Adrenal gland (tissue), 19 donors: ENCODE measurements at places on chromosomes 4 and X.

GRCh38 chr4:30865691-30866090, 145.5 kb downstream of the PCDH7 start:
- DNase-seq = no peak

DNA sequence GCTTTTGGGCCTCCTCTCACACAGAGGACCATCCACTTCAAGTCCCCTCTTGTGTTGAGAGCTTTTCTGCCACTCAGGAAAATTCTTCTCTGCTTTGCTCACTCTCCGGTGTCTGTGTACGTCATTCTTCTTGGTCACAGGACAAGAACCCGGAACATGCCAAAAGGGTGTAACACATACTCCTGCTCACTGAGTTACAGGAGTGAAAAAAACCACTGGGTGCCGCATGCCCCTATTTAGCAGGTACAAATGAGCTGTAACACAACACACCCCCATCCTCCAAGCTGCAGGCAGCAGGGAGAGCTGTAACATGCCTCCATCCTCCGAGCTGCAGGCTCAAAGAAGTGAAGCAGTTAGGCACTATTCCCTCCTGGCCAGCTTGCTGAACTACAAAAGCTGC, 13.0 kb upstream of the CXCL2 start:
- no peak for DNase-seq

GRCh38 chr4:185092535-185093197, 50.4 kb upstream of the SLC25A4 start:
- DNase-seq = no peak

DNA sequence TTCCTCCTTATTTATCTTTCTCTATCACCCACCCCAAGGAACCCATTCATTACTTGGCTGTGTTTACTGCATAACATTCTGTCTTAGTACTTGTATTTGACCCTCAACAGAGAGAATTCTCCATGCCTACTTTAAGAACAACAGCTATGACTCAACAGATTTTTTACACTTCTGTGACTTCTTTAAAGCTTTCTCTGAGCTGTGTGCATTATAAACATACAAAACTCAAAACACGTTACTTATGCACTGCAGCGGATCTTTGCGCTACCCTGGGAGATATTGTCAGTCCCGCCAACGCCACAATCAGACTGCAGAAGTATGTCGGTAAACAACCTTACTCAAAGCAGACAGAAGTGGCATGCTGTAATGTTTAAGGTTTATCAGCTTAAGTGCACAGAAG, 35.1 kb downstream of the PRKX start:
- DNase-seq = no peak

DNA sequence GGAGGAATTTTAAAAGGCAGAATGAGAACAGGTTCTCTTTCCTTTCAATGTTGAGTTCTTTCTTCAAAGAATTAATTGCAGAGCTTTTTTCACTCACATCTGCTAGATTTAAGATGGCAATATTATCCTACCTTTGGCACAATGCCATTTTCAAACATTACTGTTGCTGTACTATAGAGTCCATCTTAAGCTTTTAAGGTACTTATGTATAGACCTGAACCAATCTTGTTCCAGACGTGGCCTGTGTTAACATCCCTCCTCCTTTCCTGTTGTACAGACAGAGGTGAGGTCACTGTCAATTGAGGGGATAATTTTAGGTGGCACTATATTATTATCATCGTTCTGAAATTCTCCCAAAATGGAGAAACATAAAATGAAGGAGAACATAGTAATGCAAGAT, 53.0 kb upstream of the MYOZ2 start:
- DNase-seq = no peak

GRCh38 chr4:100504086-100504874, 13.5 kb downstream of the EMCN start:
- DNase-seq = no peak

DNA sequence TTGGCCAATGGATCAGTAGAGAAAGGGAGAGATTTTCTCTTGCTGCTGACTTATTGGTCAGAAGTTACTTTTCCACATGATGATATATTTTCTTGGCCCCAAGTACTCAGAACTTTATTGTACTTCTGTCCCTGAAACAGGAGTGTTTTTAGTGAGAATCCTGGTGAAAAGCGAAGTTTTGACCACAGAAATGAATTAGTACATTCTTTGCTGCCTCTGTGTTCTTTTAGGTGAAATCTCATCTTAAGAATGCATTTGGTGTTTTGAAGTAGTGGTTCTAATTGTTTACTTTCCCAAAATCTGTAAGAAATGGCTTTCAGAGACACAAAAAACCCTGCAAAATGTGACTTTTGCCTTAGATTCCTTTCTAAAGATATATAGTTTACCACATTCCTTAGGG, 240.4 kb downstream of the FRMPD4 start:
- DNase-seq = no peak

GRCh38 chr4:36351082-36351666, 69.8 kb downstream of the DTHD1 start:
- DNase-seq = peak; percentile 91

DNA sequence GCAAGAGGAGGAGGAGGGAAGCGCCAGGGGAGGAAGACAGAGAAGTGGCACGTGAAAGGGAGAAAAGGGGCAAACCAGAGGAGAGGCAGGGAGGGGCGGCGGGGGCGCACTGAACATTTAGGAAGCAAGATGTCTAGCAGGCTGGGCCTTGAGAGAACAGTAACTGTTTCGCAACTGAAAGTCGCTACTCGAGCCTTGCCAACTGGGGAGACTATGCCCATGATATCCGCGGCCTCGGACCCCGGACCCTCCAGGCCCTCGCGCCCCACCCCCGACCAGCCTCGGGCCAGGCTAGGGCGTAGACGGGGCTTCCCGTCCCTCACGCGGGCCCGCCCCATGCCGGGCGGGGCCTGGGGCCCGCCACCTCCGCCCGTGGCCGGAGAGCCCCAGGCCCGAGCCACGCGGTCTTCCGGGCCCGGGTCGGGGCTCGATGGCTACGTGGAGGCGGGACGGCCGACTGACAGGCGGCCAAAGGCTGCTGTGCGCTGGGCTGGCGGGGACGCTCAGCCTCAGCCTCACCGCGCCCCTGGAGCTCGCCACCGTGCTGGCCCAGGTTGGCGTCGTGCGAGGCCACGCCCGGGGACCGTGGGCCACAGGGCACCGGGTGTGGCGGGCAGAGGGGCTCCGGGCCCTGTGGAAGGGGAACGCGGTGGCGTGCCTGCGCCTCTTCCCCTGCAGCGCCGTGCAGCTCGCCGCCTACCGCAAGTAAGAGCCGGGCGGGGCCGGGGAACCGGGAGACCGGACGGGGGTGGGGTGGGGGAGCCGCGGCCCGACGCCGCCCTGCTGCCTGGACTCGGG, at the start of gene SLC25A43:
Gene SLC25A43 (plus strand): TSS at position 363 of the 798 bp plus-strand sequence. CDS start 68 bp downstream, at position 431.
- peak; percentile 16 for DNase-seq

DNA sequence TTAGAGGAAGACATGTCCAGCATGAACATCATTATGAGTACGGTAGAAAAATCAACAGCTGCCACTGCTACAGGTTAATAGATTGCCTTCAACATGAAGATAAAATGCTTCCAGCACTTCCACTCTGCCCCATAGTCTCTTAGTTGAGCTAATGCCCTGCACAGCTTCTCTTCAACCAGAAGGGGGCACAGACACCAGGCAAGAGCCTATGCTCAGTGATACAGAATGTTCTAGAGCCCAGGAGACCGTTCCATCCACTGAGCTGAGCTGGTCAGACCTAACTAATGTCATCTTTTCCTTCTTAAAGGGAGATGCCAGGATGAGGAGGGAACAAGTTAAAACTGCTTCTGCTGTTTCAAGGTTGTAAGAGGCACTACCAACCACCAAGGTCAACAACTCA, 42.2 kb downstream of the SMIM10L2A start:
- no peak for DNase-seq

- DNase-seq = no peak
Observed at GRCh38 chrX:16797358-16797757, 11.1 kb downstream of the TXLNG start.

GRCh38 chr4:54093324-54094240, 6.4 kb upstream of the GSX2 start:
- no peak for DNase-seq

DNA sequence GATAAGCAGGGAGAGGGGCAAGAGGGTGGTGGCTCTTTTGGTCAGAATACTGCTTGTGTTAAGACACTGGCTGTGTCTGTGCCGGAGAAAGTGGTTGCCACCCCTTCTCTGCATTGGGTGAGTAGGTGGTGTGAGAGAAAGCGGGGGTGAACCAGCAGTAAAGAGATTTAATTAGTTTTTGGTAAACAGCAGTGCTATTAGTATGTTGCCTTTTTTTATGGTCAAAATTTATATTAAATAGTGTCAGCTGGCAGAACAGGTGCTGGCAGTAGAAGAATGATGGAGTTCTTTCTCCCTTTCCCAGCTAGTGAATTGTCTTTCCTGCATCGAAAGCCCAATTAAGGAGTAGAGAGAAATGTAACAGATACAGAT, 181.6 kb downstream of the LARP7 start:
- DNase-seq = no peak

GRCh38 chr4:41835321-41835995, 86.9 kb upstream of the PHOX2B start:
- no peak for DNase-seq

- DNase-seq = no peak
Observed at GRCh38 chr4:39620551-39621313, 17.9 kb downstream of the SMIM14 start.

DNA sequence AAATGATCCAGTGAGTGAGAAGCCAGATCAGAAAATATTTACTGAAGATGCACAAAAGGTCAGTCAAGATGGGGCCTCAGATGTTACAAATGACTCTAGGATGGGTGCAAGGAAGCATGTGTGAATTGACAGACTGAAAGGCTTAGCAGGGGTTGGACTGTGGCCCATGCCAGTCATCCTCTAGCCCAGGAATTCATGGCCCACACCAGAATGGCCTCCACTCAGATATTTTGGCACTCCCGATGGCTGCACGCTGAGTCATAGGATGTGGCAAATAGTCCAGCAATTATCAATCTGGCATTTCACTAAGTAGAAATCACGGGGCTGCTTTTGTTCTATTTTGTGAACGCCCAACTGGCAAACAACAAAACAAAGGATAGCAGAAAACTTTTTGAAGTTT, 406.5 kb downstream of the IQCM start:
- peak; percentile 92 for DNase-seq

DNA sequence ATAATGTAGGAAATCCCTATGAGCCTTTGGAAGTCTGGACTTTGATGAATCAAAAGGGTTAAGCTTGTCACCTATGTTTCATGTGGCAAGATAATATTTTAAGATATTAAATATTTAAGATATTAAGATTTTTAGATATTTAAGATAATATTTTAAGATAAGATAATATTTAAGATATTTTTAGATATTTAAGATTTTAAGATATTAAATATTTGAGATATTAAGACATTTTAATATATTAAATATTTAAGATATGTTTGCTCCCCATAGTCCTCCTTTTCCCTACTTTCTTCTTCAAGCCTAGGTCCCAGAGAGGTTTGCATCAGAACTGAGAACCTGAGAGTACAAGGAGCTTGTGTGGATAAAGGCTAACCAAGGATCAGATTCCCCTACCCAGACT, 478.4 kb upstream of the IGFBP7 start:
- DNase-seq = no peak

GRCh38 chrX:79140731-79141130, 3.8 kb upstream of the GPR174 start:
- no peak for DNase-seq

DNA sequence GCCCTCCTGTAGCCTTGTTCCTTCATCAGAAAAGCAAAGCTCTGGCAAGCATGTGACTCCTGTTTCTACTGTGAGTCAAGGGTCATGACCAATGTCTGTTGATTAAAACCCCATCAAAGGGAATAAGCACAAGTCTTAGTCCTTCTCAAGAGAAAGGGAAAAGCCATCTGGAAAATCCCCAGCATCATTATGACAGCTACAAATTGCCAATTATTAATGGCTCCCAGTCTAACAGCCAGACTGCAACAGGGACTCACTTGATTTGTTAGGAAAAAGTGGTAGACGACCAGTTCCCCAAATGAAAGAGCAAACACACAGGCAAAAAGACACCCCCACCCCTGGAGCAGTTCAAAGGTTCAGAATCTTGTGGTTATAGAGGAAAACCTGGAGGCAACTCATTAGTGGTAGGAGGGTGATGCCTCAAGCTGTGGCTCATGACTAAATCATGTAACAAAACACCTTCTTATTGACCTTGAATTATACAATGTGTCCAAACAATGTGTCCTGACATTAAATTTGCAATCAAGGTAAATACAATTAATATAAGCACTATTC, 315.7 kb downstream of the HNRNPD start:
- no peak for DNase-seq

DNA sequence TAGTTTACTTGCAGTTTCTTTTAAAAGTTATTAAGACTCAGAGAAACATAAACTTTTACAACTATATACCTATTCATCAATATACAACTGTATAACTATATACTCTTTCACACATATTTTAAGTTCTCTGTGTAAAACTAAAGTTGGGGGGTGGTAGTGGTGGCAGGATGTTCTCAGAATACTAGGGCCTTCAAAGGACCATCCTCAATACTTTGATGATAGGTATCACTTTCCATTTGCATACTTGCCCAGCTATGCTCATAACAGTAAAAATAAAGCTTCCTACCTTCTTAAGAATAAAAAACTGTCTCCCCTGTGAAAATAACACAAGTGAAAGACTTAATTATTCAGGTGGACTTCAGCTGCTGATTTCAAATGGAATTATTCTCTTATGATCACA, 2.9 kb upstream of the GALNT7 start:
- DNase-seq = no peak

DNA sequence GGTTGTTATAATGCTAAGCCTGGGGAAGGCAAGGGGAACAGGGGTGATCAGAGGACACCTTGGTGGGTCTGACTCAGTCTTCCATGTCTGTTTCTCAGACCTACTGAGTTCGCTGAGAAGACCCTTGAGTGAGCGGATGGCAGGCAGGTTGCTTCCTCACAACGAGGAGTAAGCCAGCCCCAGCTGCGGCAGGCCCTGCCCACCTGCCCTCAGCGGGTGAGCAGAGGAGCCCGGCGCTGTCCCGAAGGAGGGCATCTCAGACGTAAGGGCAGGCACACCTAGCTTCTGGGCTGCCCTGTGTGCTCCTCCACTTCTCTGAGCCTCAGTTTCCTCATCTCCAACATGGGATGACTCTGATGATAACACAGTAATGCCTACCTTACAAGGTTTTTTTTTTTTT, 30.3 kb downstream of the MSX1 start:
- peak; percentile 15 for DNase-seq

- peak; percentile 51 for DNase-seq
Observed at GRCh38 chr4:185542626-185543315, 7.5 kb upstream of the PDLIM3 start.

GRCh38 chr4:28001698-28002097, 1141.1 kb downstream of the STIM2 start:
- DNase-seq = no peak

GRCh38 chr4:151197247-151197646, 79.7 kb upstream of the PRSS48 start:
- DNase-seq = no peak

DNA sequence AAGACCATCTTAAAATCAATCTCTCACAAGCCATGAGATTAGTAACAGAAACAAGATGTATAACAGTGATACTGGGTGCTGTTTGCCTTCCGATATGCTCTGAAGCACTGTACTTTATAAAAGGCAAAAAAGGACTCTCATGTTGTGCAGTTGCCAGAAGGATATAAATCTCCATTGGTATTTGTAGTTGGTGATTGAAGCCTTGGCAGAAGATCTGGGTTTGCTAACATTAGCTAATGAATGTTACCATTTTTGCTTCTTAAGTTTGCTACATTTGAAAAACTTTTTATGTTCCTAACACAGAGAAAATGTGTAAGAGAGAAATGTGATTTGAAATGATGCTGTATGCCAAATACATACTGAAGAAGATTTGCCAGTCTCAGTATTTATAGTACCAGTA, 44.4 kb downstream of the RAP1GDS1 start:
- no peak for DNase-seq

- no peak for DNase-seq
Observed at GRCh38 chr4:184641022-184641421, 8.2 kb downstream of the CASP3 start.
